ENCODE measurements at places on chromosomes 11 and 22. TPM values are rescaled to one million over a fixed set of nuclear protein-coding genes. Genes with fewer than 3 reads are reported as not detected.

Gene MLC1
- total RNA-seq, result not detected

Gene FOLR3
- not detected for total RNA-seq

Gene KCNK7
- not detected for total RNA-seq

Gene ACR
- total RNA-seq, result not detected

Gene UBQLNL
- not detected for total RNA-seq

All from epithelial cell of umbilical artery (primary cell).